H7 (cell line): ENCODE measurements at places on chromosomes 2 and 18. TPM values are rescaled to one million over a fixed set of nuclear protein-coding genes. Genes with fewer than 3 reads are reported as not detected.

Gene KLHL30
- total RNA-seq, result 0.04 and 0.10 TPM in 2 replicates

Gene C2orf92
- 2.5 and 4.2 TPM in 2 replicates for total RNA-seq

Gene TMEM247
- not detected in 2 replicates for total RNA-seq

- DNase-seq, result peak; percentile 70
Observed at GRCh38 chr18:59272221-59272888, 899 bp downstream of the RAX start.

Gene GDF7
- total RNA-seq, result 1.4 TPM in 2 replicates

DNA sequence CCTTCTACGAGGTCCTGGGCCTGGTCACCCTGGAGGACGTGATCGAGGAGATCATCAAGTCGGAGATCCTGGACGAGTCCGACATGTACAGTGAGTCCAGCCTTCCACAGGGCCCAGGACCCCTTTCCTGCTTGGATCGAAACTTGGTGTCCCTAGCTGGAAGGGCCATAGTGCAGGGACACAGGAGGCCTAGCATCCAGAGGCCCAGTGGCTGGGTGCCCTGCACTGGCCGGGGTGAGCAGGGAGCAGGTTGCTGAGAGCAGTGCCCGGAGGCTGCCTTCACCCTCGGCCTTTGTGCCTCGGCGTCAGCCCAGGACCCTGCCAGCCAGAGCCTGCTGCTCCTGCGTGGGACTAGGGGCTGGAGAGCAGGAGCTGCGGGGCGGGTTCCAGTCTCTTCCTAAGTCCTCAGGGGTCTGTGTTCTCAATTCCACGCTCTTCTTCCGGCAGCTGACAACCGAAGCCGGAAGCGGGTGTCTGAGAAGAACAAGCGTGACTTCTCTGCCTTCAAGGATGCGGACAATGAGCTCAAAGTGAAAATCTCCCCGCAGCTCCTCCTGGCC lies 18.9 kb upstream of the CNNM3 start:
- peak; percentile 32 for DNase-seq
